Activated CD4-positive, alpha-beta T cell treated with anti-CD3 and anti-CD28 coated beads, Interleukin-2, amount 50 U/mL, for 4 hours (primary cell): ENCODE measurements at places on chromosomes 13 and 19.

- DNase-seq, result no peak
Measured at GRCh38 chr13:24822640-24823039, 58.7 kb downstream of the RNF17 start.

- no peak for DNase-seq
Measured at GRCh38 chr13:36130552-36131221, 495 bp downstream of the DCLK1 start.

- no peak for DNase-seq
Measured at GRCh38 chr19:11580116-11580515, 2.7 kb upstream of the ACP5 start.

DNA sequence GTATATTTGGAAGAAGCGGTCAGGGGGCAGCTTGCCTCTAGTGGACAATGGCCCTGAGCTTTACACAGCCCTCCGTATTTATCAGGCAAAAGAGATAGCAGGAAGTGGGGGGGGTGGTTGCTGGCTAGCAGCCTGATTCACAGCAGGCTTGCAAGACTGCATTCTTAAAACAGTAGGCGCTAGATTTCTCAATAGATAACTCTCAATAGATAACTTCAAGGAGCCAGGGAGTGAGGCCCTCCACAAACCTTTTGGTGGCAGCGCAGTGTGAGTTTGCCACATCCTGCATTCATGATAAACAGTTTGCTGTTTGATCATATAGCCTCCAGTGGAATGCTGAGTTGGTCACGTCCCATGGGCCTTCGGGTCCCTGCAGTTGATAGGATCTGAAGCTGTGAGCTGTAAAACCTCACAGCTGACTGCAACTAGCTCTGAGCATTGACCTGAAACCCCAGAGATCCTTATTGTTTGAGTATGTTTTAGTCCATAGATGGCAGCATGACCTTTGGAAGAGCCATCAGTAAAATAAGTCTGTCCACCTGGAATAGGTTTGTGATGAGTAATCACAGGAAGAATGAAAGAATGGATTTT, 12.2 kb downstream of the FPR3 start:
- DNase-seq, result no peak

- DNase-seq, result no peak
Measured at GRCh38 chr13:97142452-97142851, 79.7 kb upstream of the MBNL2 start.

GRCh38 chr13:103638706-103639105, 572.5 kb upstream of the SLC10A2 start:
- DNase-seq, result no peak

DNA sequence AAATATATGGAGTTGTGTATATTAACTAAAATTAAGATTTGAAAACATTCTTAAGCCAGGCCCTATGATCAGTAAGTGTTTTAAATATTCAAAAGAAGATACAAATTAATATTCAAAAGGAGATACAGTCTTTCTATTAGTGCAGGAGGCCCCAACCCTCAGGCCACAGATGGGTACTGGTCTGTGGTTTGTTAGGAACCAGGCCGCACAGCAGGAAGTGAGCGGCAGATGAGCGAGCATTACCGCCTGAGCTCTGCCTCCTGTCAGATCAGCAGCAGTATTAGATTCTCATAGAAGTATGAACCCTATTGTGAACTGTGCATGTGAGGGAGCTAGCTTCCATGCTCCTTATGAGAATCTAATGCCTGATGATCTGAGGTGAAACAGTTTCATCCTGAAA, 232.9 kb downstream of the FOXO1 start:
- DNase-seq, result peak; percentile 14

DNA sequence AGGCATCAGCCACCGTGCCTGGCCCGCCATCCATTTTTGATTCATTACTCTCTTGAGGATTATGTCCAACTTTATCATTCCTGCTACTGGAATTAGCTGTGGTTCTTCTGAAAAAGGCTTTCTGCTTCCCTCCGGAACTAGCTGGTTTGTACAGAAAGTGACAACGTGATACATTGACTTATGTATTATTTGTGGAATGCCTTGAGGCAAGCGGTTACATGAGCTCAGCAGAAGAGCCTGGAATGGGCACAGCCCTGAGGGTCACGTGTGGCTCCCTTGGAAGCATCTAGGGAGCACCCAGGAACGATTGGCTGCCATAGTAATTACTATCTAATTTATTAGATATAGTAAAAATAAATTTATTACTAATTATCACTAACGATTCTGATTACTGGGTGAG, 14.4 kb upstream of the RETN start:
- DNase-seq, result no peak

DNA sequence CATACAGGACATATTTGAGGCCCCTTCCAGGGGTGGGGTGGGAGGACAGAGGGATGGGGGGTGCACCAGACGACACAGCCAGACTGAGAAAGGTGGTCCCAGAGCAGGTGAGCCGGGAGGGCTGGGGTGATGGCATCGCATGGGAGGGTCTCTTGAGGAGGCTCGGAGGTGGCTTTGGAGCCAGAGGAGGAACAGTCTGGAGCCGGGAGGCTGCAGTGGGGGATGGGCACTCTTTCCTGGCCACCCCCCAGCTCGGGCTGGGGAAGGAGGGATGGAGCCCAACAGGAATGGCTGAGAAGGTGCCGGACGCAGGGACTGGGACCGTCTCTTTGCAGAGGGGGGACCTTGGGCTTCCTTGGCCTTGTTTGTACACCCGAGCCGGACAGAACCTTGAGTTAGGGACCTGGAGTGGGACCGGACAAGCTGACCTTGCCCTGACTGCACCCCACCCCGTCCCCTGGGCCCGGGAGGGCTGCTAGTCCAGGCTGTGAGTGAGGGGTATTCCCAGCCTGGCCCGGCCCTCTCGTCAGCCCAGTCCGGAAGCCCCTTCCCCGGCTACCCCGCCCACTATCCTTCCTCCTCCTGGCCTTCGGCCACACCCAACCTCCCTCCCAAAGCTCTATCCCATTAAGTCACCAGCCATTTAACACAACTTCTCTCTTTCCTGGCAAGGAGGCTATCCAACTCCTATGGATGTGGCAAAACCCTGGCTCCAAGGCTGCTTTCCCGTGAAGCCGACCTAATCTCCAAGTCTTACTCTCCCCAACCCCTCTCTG, 816 bp upstream of the TBXA2R start:
- no peak for DNase-seq

- DNase-seq, result no peak
Measured at GRCh38 chr19:54026656-54027055, 35.2 kb downstream of the CACNG6 start.

DNA sequence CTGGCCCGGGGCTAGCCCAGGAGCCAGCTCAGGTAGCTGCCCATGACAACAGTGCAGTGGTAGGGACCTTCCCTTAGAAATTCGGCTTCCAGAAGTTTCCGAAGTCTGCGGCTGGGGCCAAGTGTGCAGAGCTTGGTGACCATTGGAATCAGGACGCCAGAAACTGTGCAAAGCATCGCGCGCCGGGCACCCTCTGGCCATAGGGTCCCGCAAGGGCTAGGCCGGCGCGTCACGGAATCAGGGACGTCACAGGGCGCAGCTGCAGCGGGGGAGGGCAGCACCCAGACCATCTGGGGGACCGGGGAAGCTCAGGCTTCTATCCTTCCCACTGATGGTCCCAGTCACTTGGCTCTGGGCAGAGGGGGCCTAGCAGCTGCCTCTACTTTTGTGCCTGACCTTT, 219.1 kb downstream of the MTUS2 start:
- DNase-seq, result no peak

GRCh38 chr13:48562296-48563066, 29.6 kb upstream of the RCBTB2 start:
- peak; percentile 41 for DNase-seq

DNA sequence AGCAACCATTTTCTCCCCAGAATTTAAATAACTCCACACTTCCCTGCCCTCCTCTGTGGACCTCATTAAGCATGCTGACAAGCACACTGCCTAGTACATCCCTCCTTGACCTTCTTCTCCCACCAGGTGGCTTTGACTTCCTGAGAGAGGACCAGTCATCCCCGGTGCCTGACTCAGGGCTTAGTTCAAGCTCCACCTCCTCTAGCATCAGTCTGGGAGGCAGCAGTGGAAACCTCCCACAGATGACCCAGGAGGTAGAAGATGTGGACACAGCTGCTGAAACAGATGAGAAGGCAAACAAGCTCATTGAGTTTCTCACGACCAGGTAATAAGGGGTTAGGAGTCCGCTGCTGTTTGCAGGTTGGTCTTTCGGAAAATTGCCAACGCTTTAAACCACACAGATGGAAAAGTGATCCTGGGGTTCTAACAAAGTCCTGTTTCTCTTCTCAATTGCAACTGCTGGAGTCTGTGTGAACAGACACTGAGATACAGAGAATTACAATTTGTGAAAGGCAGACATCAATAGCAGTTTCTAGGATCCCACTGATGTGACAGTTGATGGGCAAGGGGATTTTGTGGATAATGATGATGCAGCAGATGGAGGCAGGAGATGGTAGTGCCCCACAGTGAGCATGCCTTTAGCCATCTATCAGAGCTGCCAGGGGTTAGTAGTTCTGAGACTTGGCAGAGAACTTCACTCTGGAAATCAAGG, 86.7 kb downstream of the ZAR1L start:
- DNase-seq, result no peak

GRCh38 chr13:46797501-46798237, 708 bp upstream of the ESD start:
- no peak for DNase-seq

- no peak for DNase-seq
Measured at GRCh38 chr19:48724796-48725753, 5.5 kb upstream of the MAMSTR start.

- DNase-seq, result peak; percentile 27
Measured at GRCh38 chr19:39671739-39672363, 16.1 kb downstream of the LGALS16 start.

DNA sequence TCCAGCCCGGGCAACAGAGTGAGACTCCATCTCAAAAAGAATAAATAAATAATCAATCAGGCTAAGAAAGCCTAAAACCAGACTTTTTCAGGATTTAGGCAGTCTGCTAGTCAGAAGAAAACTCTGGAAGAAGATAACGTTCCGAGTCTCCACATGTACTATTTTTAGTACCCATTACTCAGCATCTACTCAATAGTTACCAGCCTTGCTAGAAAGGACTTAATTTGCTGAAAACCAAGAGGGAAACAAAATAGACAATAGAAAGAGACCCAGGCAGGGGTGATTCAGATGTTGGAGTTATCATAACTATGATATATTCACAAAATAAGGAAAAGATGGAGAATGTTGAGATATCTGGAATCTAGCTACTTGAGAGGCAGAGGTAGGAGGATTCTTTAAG, 3.6 kb upstream of the LIN7B start:
- DNase-seq, result no peak

DNA sequence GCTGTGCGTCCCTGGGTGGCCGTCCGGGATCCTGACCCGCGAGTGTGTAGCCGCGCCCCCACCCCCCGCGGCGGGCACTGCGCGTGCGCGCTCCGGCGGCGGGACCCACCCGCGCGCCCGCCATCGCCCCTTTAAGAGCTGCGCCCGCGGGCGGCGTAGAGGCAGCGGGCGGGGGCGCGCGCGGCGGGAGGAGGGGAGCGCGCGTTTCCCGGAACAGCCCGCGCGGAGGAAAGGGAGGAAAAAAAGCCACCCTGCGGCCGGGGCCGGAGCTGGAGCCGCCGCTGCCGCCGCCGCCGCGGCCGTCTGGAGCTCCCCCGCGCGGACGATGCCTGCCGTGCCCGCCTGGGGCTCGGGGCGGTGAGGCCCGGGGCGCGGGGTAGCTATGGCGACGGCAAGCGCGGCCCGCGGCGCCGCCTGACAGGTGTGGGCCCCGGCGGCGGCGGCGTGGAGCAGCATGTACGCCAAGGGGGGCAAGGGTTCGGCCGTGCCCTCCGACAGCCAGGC, at the start of gene SSBP4:
TSS of gene SSBP4 (plus strand) at position 204 of the 504 bp plus-strand sequence. CDS start at position 455, 251 bp downstream.
- DNase-seq, result peak; percentile 49

GRCh38 chr19:2336528-2337328, 8.2 kb downstream of the SPPL2B start:
- no peak for DNase-seq

- DNase-seq, result no peak
Measured at GRCh38 chr13:52815330-52815729, 33.1 kb downstream of the PCDH8 start.

- no peak for DNase-seq
Measured at GRCh38 chr13:98171900-98172589, 5.0 kb downstream of the RNF113B start.

DNA sequence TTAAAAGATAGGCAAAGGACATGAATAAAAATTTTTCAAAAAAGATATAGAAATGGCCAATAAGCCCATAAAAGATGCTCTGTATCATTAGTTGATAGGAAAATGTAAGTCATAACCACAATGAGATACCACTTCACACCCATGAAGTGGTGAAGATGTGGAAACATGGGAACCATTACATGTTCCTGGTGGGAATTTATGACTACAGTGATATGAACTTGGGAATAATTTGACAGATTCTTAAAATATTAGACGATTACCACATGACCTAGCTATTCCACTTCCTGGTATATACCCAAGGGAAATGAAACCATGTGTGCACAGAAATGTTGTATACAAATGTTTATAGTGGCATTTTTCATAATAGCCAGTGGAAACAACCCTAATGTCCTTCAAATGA, 232.2 kb downstream of the GGACT start:
- DNase-seq, result no peak

- no peak for DNase-seq
Measured at GRCh38 chr19:33410915-33411401, 37.4 kb downstream of the CEBPG start.

DNA sequence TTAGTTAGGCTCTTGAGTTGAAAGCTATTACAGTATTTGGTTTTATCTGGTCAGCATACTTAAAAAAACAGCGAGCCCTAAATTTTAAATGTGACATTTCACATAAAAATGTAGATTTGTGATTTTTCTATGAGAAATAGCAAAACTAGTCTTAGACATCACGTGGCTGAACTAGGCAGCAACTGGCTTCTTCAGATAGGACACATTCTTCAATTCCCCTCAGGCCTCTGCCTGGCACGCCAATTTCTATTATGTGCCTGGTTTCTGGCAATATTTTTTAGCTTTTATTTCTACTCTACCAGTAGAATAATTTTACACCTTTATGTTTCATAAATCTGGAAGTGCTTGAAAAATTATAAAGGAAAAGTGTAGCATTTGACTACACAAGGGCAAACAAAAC, 433.7 kb downstream of the DIAPH3 start:
- DNase-seq, result no peak

- DNase-seq, result no peak
Measured at GRCh38 chr19:5396096-5396939, 55.7 kb upstream of the PTPRS start.

GRCh38 chr13:42041684-42042035, 6.8 kb upstream of the DGKH start:
- no peak for DNase-seq

- no peak for DNase-seq
Measured at GRCh38 chr13:24185591-24186232, 25.2 kb downstream of the SPATA13 start.

DNA sequence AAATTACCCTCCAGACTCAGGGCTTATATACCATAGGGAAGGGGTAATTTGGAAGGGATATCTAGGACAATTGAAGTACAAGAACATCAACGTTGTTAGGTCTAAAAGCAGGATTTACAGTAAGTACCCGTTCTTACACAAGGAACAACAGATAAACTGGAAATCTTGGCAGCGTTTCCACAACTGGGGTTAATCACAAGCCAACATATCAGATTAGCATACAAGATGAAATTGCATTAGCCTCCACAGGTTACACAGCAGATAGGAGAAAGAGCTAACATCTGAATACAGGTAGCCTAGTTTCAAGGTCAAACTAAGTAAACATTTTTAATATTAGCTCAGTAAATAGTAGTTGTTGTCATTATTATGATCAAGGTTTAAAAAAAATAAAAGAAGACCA, 1214.0 kb upstream of the PCDH20 start:
- DNase-seq, result no peak

GRCh38 chr13:102977471-102977870, 88.7 kb downstream of the SLC10A2 start:
- DNase-seq, result no peak
